Astrocyte (in vitro differentiated cells and primary cell): ENCODE measurements at places on chromosomes 16 and 17.

DNA sequence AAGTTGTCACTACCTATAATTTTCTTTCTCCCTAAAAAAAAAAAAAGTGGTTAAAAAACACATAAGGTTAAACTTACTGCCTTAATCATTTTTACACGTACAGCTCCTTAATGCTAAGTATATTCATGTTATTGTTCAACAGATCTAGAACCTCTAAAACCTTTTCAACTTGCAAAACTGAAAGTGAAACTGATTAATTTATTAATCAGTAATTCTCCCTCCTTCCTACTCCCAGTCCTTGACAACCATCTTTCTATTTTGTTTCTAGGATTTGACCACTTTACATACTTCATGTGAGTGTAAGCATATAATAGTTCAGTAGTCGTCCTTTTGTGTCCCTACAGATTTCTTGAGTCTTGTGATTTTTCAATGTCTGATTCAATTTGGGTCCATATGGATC is 251.4 kb upstream of the KIF2B start:
- peak; percentile 0 for DNase-seq

GRCh38 chr16:66155933-66156332 is 210.6 kb upstream of the CDH5 start:
- no peak for DNase-seq

- DNase-seq = no peak
These were observed 16.1 kb downstream of the TEKT5 start for GRCh38 chr16:10678655-10679054.

DNA sequence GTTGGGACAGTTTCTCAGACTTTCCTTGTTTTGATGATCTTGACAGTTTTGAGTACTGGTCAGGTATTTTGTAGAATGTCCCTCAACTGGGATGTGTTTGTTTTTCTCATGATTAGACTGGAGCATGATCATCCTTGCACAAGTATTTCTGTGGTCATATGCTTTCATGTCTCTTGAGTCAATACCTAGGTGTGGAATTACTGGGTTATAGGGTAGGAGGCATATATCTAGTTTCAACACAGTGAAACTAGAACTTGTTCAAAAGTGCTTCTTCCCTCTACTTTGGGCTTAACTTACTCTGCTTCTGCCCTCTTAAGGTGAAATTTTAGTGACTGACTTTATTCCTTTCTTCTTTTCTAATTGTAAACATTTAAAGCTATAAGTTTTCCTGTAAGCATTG is 30.1 kb downstream of the IKZF3 start:
- no peak for DNase-seq

DNA sequence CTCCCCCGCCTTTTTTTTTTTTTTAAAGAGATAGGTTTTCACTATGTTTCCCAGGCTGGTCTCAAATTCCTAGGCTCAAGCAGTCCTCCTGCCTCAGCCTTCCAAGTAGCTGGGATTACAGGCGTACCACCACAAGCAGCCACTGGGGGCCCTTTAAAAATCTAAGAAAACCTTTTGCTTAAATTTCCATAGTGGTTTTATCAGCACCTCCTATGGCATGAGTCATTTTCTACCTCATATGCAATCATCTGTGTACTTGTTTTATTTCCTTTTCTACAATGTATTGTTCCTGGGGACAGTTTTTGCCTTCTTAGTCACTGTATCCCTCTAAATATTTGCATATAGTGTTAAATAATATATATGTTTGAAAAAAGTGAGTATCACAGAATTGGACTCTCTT is 29.2 kb downstream of the GNA13 start:
- peak; percentile 65 for DNase-seq

DNA sequence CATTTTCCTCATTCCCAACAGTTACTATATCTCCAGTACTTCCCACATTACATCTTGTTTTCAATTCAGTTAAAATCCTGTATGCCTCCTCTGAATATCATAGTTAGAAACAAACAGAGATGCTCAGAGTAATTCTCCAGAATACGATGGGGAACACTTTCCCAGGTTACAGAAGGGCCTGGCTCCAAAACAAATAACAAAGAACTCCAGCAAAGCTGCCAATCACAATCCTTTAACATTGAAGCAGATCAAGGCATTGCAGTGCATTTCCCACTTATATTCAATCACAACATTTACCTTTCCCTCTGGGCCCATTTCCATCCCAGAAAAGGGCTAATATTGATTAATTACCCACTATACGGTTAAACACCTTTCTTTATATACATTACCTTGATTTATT is 29.4 kb upstream of the PMFBP1 start:
- DNase-seq = no peak

- no peak for DNase-seq
These were observed 5.8 kb downstream of the ZNF18 start for GRCh38 chr17:11991461-11991860.

GRCh38 chr17:63293323-63294075 is 152.6 kb downstream of the CYB561 start:
- DNase-seq = peak; percentile 87

- DNase-seq = no peak
These were observed 45.3 kb downstream of the KLHDC4 start for GRCh38 chr16:87720446-87720845.

- peak; percentile 79 for DNase-seq
These were observed 286.7 kb downstream of the SEC14L1 start for GRCh38 chr17:77427391-77427991.

GRCh38 chr17:75784473-75785015 is at the start of gene UNK:
Gene UNK, plus strand, starts transcription at chr17:75784806. Its CDS starts 75 bp downstream, at chr17:75784881.
- DNase-seq = peak; percentile 98

GRCh38 chr17:59428916-59429485 is 97.5 kb downstream of the YPEL2 start:
- no peak for DNase-seq

- DNase-seq = no peak
These were observed 4.0 kb upstream of the SCRN2 start for GRCh38 chr17:47844814-47845715.
